ENCODE measurements at places on chromosomes 1 and 21.
A peak's percentile ranks its signal among the peaks of the same experiment; 100 is the strongest.

- DNase-seq, result peak; percentile 7
Observed at GRCh38 chr1:21814241-21814918, 2.3 kb downstream of the LDLRAD2 start.

- DNase-seq, result no peak
Observed at GRCh38 chr21:42304556-42305454, 10.4 kb downstream of the TFF3 start.

- DNase-seq, result peak; percentile 44
Observed at GRCh38 chr1:13699936-13700520, at the start of gene PRDM2. Gene PRDM2, plus strand, starts transcription at chr1:13700188. Its CDS starts 15,418 bp downstream, at chr1:13715606.

DNA sequence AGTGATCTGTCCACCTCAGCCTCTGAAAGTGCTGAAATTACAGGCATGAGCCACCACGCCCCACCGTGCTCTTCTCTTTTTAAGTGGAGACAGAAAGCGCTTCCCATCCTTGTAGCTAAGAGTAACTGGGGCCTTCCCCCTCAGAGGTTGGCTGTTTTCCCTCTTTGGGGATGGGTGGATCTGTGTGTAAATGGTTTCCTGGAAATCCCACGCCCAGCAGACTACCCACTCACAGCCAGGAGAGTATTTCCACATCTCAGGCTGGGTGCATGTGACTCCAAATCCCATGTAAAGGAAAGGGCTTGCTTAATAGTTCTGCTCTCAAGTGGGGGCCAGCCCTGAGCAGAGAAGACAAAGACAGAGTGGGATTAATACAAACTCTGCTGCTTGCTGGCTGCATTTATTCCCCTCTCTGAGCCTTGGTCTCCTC lies 19.6 kb upstream of the TCEA3 start:
- DNase-seq, result no peak

- no peak for DNase-seq
Observed at GRCh38 chr21:14870853-14871149, 194.0 kb downstream of the NRIP1 start.

DNA sequence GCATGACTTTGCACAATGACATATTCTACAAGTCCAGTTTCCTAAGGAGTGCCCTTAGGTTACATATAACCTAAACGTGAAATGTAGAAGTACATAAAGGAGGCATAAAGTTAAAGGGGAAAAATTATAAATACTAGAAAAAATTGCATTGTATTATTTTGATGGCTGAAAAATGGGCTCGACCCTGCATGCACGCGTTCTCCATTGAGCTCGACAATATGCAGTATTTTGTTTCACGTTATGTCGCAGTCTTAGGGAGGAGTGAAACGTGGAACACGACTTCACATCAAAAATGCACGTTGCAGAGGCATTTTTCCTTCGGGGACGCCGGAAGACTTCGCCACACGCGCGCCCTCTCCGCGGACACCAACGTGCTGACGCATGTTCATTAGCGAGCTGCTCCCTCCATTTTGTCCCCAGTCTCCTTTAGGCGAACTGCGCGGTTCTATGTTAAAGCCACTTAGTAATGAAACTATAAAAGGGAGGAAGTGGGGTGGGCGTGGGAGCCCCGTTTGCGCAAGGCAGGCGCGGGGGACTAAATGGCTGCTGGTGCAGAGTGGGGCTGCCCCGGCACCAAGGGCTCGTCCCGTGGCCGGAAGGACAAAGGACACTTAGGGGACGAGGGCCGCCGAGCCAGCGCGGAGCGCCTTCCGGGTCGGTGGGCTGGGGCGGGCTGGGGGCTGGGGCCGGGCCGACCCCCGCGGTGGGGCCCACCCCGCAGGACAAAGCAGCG lies 749 bp upstream of the COX20 start:
- DNase-seq, result peak; percentile 77

DNA sequence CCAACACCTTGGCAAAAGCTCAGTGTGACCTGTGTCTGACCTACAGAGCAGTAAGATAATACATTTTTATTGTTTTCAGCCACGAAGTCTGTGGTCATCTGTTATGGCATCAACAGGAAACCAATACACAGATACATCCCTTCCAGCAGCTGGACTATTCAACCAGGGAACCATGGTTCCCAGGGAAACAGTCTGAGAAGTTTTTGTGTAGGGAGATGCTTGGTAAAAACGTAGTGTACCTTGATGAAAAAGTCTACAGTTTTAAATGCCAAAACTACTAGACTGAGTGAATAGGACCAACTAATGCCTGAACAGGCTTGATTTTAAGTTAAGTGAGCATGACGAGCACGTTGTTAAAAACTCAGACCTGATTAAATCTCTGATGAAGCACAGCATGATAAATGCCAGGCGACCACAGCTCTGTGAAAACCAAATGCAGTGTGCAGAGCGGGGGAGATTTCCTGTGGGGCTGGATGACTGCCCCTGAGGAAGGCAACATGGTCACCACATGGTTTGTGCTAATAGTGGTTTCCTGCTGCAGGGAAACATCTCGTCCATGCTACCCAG lies 228.9 kb downstream of the TNR start:
- DNase-seq, result peak; percentile 42

- no peak for DNase-seq
Observed at GRCh38 chr1:166470441-166470840, 303.6 kb upstream of the FAM78B start.

- no peak for DNase-seq
Observed at GRCh38 chr1:48048064-48048463, 50.9 kb upstream of the TRABD2B start.

DNA sequence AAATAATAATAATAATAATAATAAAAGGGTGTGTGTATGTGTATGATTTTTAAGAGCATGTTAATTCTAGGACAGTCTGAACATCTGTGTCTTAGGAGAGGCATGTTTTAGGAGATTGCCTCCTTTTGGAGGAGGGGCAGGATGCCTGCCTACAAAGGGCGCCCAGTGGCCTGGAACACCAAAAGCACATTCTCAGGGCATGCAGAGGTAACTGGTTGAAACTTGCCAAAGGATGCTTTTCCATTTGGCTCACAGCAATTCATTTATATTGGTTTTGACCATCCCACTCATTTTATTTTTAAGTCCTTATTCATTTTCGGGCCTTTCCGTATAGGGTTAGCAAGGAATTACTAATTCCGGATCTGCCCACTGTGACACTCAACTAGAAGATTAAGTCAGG lies 21.1 kb upstream of the LAMC2 start:
- no peak for DNase-seq

DNA sequence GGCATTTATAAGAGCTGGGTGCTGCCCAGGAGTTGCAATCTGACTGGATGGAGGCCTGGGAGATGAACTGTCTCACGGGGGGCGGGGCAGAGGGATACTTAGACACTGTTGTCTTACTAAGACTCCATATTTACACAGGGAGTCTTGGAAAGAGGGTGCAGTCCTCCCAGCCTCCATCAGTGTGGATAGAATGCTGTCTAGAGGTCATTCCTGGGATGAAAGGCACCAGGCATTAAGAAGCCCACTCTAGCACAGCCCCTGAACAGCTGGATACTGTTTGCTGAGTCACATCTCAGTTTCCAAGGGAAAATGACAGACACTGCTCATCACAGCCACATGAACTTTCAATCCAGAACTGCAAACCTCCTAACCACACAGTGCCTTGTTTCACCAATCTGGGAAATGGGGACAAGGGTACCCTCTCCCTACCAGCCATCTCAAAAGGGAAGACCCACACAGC lies 43.3 kb downstream of the SSBP3 start:
- DNase-seq, result no peak

- DNase-seq, result peak; percentile 77
Observed at GRCh38 chr1:119613769-119614720, 34.0 kb downstream of the ZNF697 start.

GRCh38 chr1:161019751-161020495 lies 1.0 kb downstream of the F11R start:
- DNase-seq, result no peak

DNA sequence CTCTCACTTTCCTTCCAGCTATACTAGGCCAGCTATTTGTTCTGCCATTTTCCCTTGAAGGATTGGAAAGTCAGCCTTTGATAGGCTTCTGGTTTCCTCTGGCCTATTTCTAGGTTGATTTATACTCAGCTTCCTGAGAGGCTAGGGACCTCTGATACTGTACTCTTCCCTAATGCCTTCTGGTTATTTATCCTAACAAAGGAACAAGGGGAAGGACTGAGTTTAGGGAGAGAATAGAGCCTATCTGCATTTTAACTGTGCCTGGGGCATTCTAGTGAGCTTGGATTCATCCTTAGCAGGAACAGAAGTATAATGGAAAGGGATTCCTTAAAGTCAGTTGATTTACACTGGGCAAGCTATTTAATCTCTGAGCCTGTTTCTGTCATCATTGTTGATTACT lies 11.8 kb upstream of the TMEM39B start:
- no peak for DNase-seq

- DNase-seq, result no peak
Observed at GRCh38 chr1:112872551-112872962, 83.4 kb downstream of the SLC16A1 start.

DNA sequence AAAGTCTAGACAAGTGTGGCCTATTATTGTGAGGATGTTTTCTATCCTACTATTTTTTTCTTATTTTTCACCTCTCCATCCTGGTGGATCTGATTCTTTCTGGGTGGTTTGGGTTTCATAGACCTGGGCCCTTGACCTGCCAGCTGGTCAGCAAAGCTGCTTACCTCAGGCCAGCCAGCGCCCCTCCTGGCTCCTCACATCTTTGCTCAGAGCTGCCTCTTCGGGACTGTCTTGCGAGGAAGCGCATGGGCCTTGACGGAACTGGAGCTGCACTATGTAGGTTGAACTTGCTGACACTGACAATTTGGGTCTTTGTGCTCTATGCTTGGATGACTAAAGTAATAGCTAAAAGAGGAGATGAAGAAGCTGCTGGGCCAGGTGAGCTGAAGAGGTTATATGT lies 138.5 kb upstream of the SYT6 start:
- no peak for DNase-seq

GRCh38 chr1:1068517-1069055 lies 5.5 kb downstream of the RNF223 start:
- no peak for DNase-seq

DNA sequence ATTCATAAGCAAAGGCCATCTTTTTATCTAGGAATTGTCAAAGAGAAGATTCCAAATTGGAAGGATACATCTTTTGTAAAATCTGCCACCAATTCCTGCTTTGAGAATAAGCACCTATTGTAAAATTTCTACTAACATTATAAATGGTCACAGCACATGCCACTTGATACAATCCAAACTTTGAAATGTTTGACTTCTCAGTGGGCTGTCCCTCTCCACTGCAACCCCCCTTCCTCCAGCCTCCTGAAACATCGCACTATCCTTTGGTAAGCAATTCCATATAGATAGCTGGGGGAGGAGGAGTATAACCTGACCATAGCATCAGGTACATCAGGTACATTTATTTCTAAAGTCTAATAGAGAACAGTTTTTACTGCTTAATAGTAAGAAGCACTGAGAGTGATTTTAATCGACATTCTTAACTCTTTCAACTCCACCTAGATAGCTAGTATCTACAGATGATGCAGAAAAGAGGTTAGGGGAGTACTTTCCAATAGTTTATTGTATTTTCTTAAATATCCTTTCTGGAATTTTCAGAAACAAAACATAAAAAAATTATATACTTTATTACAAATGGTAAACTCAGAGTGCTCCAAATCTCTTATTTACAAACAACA lies 2.9 kb downstream of the JUN start:
- DNase-seq, result peak; percentile 26

DNA sequence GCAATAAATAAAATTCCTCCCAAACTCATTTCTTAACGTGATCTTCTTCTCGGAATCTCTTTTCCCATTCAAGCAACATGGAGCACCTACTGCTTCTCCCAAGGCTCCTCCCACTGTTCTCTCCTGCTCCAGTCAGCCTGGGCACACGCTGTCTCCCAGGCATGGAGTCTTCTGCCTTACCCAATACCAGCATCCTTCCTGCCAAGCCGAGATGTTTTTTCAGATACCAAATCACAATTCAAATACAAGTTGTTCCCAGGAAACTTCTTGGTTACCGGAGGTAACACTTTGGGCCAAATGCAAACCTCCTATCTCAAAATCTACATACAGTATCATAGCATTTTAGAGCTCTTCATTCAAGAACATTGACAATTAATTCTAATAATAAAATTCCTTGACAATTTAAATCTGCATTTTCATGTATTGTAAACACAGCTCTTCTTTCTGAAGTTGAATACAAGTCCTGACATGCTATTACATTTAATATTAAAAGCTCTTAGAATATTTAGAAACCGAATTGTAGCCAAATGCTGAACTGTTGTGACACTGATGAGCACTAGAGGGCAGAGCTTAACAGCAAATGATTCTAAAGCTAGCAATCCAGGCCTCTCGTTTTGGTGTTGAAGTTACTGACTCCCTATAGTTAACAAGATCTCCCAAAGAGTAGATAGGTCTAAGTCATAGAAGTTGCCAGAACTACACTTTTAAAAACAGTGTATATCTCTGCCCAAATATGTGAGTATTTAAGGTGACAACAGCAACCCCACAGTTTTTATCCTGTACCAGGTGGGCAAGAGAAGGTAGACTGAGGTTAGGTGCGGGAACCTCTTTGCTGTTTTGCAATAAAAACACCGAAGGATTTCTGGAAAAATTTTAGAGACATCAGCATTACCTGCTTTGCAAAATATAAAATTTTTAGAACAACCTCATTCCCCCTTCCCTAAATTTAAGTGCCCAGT lies 52.3 kb downstream of the BCAR3 start:
- peak; percentile 54 for DNase-seq

GRCh38 chr1:163896001-163896400 lies 574.2 kb downstream of the NUF2 start:
- no peak for DNase-seq

GRCh38 chr1:234869182-234870019 lies 259.2 kb downstream of the TOMM20 start:
- no peak for DNase-seq

GRCh38 chr1:155777582-155777981 lies 79.4 kb downstream of the GON4L start:
- DNase-seq, result no peak

All from renal cortex interstitium (tissue), 15 donors.